ENCODE measurements at places on chromosomes 2 and 18.

- no peak for DNase-seq
These were observed 73.5 kb downstream of the MYO1B start for GRCh38 chr2:191318729-191319078.

DNA sequence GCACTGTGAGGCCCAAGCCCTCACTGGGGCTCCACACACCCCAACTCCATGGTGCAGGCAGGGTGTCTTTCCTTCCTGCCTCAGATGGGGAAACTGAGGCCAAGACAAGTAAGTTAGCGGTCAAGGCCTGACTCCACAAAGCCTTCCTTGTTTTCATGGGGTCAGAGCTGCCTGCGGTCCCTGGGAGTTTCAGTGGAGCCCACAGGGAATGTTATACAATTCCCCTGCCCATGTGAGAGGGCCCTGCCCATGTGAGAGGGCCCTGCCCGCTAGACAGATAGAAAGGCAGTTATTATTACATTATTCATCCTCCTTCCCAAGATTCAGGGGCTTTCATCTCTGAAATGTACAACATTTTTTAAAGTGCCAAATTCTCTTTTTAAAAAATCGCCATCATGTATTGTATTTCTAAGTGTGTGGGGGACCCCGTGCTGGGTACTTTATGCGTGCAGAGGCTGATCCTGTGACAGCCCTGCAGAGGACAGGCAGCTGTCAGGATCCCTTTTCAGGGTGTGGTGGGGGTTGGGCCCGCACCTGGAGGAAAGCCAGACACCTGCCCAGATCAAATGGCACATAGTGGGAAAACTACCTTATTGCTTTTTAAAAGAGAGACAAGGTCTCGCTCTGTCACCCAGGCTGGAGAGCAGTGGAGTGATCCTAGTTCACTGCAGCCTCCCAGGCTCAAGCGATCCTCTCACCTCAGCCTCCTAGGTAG, 23.4 kb downstream of the FBLN7 start:
- DNase-seq = no peak

- DNase-seq = no peak
These were observed 67.0 kb upstream of the LYPD6B start for GRCh38 chr2:148971547-148971946.

DNA sequence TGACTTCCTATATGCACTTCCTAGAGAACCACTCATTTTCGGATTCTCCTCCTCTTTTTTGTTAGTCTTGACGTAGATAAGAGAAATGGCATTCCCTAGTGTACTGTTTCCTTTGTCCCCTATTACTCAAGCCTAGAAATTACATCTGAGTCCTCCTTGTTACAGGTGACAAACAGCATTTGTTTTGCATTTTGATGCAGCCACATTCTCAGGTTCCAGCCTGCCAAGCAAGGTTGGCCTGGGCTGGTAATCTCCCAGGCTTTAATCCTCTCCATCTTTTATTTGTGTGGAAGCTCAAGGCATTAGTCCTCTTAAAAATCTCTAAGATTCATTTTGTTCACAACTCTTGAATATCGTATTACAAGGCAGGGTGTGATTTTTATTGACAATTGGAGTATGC, 318.0 kb upstream of the NRP2 start:
- DNase-seq = no peak

DNA sequence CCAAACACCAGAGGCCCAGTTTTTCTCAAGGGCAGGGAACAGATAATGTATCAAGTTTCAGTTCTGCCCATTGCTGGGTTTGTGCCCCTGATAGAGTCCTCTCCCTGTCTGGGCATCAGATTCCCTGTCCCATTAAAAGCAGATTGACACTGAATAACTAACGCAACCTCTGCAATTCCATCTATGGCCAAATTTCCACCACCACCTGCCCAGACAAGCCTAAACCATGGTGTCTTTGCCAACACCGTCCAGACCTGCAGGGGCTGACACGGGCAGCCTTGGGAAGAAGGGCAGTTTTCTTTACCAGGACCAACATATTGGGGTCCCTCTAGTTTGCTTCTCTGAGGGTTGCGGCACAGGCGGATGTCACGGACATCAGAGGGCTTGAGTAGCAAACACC, 26.4 kb upstream of the PAX8 start:
- DNase-seq = no peak

GRCh38 chr2:218229851-218230250, 12.9 kb downstream of the ARPC2 start:
- DNase-seq = no peak

- DNase-seq = no peak
These were observed 236.6 kb downstream of the SS18 start for GRCh38 chr18:25853691-25854433.

DNA sequence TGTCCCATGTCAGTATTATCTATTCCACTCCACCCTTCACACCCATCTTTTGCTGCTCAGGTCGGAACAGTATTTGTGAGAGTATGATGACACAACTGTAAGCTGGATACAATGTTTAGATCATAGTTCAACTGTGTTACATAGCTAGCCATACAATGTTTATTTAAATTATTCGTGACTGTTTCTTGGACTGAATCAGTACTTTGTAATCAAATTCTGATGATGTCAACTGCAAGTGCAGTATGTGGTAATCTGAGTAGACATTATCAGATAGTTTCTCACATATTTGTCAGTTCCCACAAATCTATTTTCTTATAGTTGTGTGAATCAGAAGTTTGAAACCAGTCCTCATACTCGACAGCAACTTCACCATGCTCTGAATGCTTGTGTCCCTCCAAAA, 177.6 kb downstream of the ZNF407 start:
- DNase-seq = no peak

DNA sequence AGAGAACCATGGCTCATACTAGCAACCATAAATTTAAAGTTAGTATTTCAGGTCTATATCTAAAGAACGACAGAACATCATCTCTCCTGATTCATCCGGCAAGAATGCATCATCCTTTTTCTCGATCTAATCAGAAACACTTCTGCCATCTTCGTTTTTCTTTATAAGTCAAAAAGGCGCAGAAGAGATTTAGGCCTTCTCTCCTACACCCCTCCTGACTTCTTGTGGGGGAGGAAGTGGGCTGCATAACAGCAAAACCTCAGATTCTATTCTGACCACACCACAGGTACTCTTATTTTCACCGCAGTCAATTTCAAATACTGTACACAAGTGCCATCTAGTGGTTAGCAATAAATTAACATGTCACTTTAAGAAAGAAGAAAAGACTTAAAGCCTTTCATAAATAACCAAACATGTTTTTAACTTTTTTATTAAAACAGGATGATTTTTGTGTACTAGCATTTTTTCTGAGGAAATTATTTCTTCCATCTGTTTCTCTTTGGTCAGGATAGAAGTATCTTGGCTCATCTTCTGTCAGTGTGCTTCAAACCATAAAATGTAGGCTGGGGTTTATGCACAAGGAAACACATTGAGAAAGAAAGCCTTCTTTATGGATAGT, 48.4 kb upstream of the PIK3C3 start:
- DNase-seq = peak; percentile 24

- DNase-seq = no peak
These were observed 40.6 kb upstream of the MRPL19 start for GRCh38 chr2:75605770-75606529.

GRCh38 chr2:204892506-204893255, 347.4 kb downstream of the PARD3B start:
- no peak for DNase-seq

GRCh38 chr2:127726158-127726880, 25.0 kb downstream of the SFT2D3 start:
- no peak for DNase-seq

- no peak for DNase-seq
These were observed 101.7 kb downstream of the NRP2 start for GRCh38 chr2:205783872-205784499.

DNA sequence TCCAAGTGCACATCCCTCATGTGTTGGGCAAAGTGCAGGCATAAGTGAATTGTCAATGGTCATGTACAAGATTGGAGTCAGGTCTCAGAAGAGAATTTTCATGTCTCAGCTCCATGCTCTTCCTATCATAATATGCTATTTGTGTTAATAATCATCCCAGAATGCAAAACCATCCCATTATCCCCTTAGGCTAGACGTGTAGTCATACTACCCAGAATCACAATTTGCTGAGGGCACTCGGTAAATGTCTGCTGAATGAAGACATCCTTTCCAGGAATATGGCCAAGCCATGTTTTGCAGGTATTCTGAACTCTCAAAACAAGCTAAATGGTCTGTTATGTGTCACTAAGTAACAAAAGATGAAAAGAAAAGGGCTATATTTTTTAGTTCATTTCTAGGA, 263.8 kb downstream of the RAD51AP2 start:
- no peak for DNase-seq

- no peak for DNase-seq
These were observed 46.8 kb downstream of the TMEM131 start for GRCh38 chr2:97948926-97949325.

DNA sequence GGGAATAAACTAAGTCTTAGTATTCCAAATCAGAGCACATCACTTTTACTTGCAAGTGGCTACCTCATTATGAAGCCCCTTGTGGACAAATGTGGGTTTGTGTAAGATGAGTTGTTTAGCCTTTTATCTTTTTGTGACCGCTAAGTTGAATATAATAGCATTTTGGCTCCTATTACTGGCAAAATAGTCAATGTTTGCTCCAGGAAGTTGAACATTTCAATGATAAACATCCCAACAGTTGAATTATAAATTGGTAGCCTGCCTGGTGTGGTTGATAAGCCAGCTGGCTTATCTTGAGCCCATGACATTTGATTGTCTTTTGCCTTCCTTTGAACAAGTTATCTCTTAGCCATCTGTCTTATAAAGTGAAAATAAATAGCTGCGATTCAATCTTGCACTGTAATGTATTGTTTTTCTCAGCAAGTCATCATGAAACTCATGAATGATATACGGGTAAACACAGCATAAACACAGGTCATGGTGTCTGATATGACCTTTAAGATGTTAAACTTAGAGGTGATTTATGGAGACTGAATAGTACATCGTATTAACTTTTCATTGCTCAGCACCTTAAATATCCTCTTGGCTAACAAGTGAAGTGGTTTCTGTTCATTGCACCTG, 338.4 kb downstream of the SOCS6 start:
- no peak for DNase-seq

- no peak for DNase-seq
These were observed 219.3 kb upstream of the APCDD1 start for GRCh38 chr18:10234912-10235660.

DNA sequence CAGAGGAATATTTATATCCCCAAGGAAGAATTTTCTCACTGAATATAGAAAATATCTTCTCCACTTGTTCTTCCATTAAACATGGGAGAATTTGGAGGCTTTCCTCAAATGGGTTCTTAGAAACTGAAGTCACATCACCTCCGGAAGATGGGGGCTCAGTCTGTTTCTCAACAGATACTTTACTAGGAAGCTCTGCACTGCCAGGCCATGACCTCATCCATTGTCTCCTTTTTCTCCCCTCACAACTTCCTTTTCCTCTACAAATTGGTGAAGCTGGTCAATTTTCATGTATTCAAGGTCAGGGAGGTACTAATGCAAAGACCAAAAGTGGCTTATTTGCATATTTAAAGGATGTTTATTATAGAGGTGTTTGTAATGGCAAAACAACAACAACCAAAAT, 173.1 kb downstream of the RNF152 start:
- no peak for DNase-seq

DNA sequence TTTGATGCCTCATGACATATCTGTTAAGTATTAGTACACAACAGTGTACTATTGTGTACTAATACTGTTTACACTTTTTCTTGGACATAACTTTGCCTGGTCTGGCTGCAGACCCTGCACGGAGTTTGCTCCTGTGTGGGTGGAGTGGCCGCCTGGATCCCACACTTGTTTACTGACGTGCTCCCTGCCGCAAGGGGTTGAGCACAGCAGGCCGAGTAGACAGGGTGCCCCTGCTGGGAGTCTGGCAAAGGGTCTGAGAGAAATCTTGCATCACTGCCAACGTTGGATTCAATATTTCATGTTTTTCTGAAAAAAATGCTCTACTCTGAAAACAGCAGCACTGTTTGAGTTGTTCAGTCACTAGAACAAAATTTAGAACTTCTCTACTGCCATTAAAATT, 59.0 kb downstream of the PDK1 start:
- DNase-seq = no peak

GRCh38 chr2:15746703-15747550, 155.3 kb downstream of the DDX1 start:
- no peak for DNase-seq

DNA sequence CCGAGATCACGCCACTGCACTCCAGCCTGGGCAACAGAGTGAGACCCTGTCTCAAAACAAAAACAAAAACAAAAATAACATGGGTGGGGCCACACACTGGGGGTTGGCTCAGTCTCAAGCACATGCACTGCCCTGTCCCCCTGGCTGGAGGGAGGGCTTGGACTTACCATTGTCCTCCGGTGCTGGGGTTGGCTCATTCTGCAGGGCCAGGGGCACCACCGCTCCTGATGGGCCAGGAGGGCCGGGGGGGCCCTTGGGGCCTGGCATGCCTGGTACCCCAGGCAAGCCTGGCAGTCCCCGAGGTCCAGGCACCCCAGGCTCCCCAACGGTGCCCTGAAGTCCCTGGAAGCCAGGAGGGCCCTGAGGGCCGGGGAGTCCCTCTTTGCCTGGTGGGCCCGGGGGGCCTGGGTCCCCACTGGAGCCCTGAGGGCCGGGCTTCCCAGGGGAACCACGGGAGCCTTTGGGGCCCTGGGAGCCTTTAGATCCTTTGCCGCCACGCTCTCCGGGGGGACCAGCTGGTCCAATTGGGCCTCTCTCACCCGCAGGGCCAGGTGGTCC, 66.8 kb upstream of the THOC1 start:
- DNase-seq = no peak

DNA sequence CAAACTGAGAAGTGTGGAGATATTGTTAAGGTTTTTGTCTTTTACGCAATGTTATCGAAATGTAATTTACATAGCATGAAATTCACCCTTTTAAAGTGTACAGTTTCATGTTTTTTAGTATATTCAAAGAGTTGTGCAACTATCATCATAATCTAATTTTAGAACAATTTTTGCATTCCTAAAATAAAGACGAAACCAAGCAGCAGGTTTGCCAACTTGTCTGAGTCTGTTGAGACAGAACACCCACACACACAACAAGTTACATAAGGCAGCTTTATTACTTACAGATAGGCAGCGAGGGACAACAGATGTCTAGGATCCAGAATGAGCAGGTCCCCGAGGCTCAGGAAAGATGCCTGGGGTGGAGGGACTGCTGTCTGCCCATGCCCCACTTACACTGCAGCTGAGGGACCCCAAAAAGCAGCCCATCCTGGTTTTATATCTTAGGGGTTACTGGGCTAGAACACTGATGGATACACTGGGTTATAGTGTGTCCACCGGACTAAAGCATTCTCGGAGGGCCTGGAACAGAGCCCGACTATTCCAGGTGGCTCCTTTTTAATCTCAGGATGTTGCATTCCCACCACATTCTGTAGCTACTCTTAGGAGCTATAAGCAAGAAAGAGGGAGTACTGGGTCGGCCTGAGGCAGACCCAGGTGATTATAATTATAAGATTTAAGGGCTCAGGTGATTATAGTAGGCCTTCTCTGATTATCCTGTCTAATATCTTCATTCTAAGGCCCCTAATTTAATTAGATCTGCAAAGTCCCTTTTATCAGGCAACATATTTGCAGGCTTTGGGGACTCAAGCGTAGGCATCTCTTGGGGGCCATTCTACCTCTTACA, 150.2 kb upstream of the DOK6 start:
- DNase-seq = no peak

Measured in activated naive CD4-positive, alpha-beta T cell treated with Interleukin-2 at 50 U/mL for 16 hours (primary cell).